ENCODE measurements at places on chromosomes 11 and 22.

DNA sequence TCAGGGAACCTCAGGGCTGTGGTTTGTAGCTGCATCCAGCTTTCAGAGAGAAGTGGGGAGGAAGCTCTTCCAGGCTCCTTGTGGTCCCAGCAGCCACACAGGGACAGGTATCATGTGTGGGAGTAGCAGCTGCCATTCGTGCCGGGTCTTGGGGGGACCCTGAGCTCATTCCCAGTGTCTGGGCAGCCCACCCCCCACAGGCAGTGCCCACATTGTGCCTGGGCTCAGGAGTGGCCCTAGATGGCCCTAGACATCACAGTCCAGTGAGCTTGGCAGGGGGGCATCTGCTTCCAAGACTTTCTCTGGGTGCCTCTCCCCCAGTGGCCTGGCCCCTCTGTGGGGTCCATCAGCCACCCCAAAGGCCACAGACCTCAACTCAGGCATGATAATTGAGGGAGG is 619.7 kb downstream of the BRD1 start:
- no peak for DNase-seq

DNA sequence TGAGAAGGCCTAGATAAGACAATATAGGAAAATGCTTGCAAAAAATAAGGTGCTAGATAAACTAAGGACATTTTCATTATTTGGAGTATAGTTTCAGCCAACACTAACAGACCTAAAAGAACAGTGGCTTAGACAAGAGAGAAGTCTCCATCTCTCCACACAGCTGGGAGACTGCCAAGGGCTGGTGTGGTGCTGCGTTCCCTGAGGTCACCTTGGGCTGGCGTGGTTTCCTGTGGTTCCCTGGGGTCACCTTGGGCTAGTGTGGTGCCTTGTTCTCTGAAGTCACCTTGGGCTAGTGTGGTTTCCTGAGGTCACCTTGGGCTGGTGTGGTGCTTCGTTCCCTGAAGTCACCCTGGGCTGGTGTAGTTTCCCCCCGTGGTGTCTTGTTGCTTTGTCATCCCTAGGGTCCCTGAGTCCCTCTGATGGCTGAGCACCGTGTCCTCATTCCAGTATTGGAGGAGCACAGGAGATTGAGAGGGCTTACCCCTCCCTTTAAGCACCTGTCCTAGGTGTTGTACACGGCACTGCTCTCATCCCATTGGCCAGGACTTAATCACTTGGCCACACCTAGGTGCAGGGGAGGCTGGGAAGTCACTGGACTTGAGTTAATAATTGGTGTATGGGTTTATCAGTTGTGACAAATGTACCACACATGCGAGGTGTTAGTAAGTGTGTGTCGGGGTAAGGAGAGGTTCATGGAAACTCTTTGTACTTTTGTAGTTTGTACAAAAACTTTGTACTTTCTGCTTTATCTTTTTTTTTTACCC is 14.9 kb downstream of the SAMM50 start:
- DNase-seq, result no peak

- no peak for DNase-seq
Measured at GRCh38 chr22:49887702-49888101, 30.5 kb downstream of the ALG12 start.

DNA sequence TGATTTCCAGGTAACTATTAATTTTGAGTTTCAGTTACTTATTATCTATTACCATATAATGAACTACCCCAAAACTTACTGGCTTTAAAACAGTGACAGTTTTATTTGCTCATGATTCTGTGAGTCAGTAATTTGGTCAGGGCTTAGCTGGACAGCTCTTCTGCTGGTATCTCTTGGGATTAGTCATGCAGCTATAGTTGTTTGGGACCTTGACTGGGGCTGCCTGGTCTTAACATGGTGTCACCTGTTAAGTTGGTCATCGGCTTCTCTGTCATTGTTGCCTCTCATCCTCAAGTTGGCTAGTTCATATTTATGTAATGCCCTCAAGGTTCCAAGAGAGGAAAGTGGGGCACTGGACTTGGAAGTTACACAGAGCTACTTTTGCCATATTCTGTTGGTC is 177.5 kb downstream of the TMEM135 start:
- DNase-seq, result no peak

GRCh38 chr11:18844753-18845367 is 53.3 kb upstream of the PTPN5 start:
- DNase-seq, result peak; percentile 32

DNA sequence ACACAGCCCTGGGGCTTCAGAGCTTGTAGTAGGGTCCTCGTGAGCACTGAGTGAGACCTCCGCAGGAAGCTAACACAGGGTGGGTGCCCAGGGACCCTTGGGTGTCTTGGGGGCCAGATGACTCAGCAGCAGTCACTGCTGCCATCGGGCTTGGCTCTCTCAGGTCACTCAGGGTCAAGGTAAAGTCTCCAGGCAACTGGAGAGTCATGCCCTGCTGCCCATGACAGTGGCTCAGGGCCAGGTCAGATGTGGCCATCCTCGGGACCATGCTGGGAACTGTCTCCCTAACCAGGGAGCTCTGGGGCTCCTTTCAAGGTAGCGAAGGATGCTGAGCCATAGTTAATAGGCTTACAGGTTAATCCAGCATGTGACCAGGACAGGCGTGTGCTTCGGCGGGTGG is 44.4 kb upstream of the SLC22A12 start:
- DNase-seq, result no peak

GRCh38 chr11:2212411-2213251 is 41.0 kb upstream of the TH start:
- DNase-seq, result no peak

GRCh38 chr11:15602785-15603567 is 488.3 kb downstream of the INSC start:
- no peak for DNase-seq

DNA sequence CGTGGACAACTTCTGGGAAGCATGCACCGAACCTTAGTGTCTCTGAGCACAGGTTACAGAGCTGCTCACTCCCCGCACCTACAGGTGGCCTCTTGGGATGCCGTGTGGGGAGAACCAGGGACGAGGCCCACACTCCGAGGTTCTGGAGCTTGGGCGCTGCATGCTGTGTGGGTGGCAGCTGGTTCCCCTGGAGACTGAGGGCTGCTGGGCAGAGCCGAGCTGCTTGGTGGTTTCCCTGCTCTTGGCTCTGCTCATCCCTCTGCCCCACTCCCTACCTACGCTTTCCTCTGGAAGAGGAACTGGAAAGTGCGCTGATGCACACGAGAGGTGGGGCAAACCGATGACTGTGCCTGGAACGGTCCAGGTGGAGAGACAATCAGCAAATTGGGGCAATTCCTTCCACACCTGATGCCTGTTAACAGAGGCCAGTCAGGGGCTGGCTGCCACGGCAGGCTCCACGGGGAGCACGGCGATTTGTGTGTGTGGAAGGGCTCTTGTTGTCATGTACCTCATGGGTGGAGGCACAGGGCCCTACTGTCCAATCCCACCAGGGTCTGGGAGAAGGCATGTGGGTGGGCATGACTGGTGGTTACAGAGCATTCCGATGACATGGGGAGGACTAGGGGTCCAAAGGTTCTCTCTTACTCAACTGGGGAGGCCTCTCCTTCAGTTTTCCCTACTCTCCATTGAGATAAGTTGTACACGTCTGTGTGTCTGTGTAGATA is 60.9 kb downstream of the ST14 start:
- no peak for DNase-seq

DNA sequence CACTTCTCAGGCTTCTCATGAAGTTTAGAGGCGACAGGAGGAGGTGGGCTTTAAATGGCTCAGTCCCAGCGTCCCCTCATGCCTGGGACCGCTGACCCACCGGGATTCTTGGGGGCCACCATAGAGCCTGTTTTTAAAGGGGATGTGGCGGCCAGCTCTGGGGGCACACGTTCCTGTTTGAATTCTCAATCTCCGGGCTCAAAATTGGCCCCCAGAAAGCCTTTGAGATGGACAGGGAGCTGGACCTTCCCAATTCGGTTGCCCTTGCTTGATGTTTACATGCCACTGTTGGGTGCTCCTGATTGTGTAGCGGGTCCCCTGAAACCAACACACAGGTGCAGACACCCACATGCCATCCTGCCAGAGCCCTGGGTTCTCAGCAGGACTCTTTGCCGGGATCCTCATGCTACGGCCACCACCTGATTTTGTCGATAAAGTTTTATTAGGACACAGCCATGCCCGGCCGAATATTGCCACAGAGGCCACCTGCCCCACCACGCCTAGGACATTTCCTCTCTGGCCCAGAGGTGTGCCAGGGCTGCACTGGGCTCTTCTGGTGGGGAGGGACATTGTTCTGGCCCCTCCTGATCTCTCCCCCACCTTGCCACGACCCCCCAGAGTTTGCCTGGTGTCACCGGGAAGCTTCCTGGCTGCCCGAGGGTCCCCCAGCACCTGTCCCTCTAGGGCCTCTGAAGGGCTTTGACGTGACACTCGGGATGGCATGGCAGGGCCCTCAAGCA is 71.6 kb downstream of the KCNQ1 start:
- DNase-seq, result no peak

GRCh38 chr11:13462311-13462900 is 616 bp downstream of the BTBD10 start:
- peak; percentile 32 for DNase-seq

- no peak for DNase-seq
Measured at GRCh38 chr11:11245453-11245852, 107.6 kb downstream of the CSNK2A3 start.

DNA sequence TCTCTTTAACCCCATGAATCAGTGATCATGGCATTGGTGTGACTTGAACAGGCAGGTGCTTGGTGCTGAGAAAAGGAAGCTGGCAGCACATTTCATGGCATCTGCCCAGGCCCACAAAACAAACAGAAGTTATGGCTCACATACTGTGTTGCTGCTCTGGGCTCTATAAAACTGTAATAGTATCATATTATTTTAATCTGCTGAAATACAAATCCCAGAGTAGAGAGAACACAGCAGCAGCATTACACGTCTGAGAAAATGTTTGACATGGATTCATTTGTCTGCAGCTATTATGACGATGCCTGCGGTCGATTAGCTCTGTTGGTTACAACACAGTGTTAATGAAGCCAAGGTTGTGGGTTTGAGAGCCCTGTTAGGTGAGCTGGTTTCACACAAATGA is 80.8 kb downstream of the ALX4 start:
- DNase-seq, result no peak

DNA sequence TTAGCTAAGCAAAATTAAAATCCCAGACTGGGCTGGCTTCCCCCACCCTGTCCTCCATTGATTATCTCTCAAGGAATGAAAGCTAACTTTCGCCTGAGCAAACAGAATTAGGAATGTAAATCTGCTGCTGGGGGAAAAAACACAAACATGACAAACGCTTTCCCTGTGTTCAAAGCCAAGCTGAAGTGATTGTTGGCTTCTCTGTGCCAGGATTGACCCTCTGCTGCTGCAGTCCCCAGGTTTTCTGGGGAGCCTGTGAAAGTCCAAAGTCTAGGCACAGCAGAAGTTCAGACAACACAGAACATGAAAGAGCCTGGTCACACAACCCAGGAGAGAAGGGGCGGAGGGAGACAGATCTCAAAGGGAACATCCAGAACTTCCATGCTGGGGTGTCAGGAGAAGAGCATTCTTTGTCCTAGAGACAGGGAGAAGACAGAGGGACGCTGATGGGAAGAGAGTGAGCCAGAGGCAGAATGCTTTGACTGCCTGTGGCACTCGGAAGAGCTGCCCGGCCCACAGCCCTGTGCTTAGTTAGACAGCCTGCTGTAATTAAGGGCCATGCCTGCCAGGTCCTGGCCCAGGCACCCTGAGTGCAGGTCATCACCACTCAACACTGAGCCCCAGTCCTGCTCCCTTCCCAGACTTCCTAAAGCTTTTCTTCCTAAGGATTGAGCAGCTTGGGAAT is 6.9 kb downstream of the PATZ1 start:
- no peak for DNase-seq

- DNase-seq, result no peak
Measured at GRCh38 chr22:43015677-43016042, 711 bp upstream of the PACSIN2 start.

GRCh38 chr11:34206407-34207300 is 101.2 kb downstream of the NAT10 start:
- no peak for DNase-seq

DNA sequence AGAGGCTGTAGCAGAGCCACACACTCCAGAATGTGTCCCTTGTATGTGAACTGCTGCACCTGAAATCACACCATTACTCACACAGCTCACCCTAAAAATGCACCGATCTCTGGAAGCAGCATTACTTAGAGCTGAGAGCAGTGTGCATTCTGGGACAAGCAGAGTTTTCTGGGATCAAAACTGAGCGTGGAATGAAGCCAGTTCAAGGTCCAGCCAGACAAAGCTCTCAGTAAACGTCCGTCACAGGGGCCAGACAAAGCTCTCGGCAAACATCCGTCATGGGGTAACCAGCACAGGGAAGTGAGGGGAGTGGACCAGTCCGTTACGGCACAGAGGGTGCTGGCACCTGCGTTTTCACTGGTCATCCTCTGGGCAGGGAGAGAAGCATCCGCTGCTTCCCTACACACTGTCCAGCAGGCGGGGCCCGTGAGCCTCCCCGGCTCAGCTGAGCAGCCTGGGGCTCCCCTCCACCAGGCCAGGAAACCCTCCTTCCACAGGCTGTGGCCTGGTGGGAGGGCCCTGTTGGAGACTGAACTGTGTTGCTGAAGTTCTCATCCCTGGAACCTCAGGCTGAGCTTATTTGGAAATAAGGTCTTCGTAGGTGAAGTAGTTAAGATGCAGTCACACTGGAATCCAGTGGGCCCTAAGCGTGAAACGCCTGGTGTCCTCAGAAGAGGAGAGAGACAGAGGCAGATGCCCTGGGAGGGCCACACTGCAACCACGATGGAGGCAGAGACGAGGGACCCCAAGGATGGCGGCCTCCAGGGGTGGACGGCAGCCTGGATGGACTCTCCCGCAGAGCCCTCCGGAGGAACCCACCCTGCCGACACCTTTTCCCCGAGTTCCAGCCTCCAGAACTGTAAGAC is 883.9 kb downstream of the BRD1 start:
- DNase-seq, result no peak

- no peak for DNase-seq
Measured at GRCh38 chr22:49107561-49107960, 720.1 kb downstream of the BRD1 start.

GRCh38 chr11:127640561-127641451 is 640.2 kb upstream of the KIRREL3 start:
- DNase-seq, result no peak

GRCh38 chr22:35587447-35587870 is 29.7 kb downstream of the MB start:
- DNase-seq, result no peak

DNA sequence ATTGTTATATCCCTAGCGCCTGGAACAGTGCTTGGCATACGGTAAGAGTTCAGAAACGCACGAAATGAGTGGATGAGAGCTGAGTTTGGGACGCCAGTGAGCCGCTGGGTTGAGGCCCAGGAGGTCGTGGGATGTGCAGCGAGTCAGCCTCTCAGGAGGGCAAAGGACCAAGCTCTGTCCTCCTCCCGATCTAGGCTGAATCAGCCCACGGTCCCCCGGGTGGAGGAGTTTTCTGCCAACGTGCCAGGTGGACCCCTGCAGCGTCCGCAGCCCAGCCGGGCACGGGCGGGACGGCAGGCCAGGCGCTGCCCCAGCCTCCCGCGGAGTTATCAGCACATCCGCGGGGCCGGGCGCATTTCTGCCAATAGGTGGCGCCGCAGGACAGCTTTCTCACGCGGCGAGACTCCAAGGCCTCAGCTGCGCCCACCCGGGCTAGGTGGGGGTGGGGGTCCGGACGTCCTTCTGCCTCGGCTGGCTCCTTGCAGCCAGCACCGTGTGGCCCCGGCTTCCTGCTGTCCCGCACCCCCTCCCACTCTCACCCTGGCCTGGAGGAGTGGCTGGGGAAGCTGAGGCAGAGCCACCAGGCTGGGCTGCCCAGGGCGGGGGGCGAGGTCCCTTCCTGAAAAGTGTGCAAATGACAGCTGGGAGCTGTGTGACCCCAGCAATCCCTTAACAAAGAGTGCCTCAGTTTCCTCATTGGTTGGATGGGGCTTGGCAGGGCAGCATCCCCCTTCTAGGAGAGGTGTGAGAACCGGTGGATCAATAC is 2.2 kb upstream of the RPS19BP1 start:
- DNase-seq, result peak; percentile 58

All from Jurkat, Clone E6-1 (cell line).